Naive thymus-derived CD8-positive, alpha-beta T cell (primary cell): ENCODE measurements at places on chromosomes 7 and 10.
A peak's percentile ranks its signal among the peaks of the same experiment; 100 is the strongest.

- no peak for DNase-seq
Observed at GRCh38 chr7:6268907-6269306, 3.5 kb downstream of the CYTH3 start.

DNA sequence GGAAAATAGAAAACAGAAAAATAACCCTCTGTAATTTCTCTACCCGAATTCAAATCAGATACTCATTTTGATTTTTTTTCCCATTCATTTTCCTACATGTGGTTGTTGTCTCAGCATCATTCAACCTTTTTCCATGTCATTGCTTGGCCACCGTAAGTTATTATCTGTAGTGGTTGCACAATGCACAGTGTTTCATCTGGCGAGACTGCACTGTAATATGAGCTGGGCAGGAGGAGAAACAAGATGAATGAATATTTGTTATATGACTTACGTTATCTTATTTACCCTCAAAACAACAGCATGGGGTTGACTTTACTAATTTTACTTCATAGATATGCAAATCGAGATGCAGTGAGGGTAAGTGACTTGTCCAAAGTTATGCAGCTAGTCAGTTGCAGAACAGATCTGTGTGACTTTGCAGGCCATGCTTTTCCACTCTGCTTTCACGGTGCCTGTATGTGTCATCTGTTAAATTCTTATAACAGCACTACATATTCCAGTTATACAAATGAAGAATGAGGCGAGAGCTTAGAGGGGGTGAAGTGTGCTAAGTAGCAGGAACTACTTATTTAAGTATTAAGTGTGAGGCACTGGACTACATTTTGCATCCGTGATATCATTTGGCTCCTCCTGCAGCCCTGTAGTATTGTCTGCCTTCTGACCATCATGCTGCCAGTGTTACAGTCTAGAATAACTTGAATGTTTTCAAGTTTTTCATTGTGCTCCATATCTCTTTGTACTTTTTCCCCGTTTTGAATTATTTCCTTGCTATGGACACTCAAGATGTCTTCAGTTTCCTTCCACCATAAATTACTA, 56.7 kb downstream of the ZMYND11 start:
- no peak for DNase-seq

- DNase-seq = no peak
Observed at GRCh38 chr7:42456267-42456666, 219.3 kb upstream of the GLI3 start.

GRCh38 chr7:25486656-25487055, 258.4 kb upstream of the NPVF start:
- DNase-seq = no peak

DNA sequence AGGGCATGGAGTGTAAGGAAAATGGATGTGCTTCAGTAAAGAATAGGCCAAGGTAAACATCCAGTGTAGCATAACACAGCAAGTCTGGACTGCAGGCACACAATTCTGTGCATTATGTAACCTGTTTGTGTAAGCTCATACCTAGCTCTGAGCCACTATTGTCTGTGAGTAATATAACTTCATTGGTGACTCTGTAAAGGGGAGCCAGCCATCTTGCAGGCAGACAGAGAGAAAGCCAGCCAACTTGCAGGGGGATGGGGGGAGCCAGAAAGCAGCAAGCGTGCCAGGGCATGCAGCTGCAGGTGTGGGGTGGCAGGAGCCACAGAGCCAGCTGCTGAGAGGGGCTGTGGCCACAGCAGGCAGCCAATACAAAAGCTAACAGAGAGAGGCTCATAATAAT, 449.2 kb downstream of the IPMK start:
- DNase-seq = no peak

- no peak for DNase-seq
Observed at GRCh38 chr10:26334232-26334931, 103.8 kb upstream of the APBB1IP start.

GRCh38 chr10:21724020-21724589, 190.1 kb downstream of the MLLT10 start:
- DNase-seq = no peak

- no peak for DNase-seq
Observed at GRCh38 chr7:117873310-117874190, at the start of gene CTTNBP2. Gene CTTNBP2, minus strand, starts transcription at chr7:117873441. Its CDS starts 26 bp downstream, at chr7:117873415.

DNA sequence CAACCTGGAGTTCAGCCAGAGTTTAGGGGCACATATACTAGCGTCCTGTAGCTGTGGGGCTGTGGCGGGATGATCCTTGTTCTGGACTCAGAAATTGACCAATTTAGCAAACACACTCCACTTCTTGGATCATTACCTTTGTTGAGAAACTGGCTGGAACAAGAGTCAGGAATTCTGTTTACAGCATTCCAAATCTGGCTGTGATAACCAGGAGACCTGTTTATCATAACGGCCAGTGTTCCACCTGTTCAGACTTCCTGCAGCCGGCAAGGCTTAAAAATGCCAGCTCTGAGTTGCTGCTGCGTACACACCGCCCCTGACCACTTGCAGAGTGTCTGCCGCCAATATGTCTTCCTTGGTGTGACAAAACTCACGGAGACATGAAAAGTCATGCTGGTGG, 64.8 kb downstream of the ARMC3 start:
- no peak for DNase-seq

DNA sequence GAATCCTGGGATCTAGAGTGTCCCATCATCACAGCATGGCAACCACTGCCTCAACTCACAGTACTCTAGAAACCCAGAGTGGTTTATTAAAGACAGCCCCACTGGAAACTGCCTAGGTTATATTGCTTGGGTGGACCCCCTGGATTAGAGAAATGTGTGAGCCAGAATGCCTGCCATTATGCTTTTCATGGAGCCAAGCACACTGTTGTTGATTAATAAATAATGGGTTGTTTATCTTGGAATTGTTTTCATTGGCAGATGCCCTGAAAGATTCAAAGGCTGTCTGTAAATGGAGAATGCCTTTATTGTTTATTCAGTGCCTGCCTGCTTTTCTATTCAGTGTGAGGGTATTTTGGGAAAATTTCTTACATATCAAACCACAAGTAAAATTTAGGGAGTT, 52.1 kb downstream of the GNAI1 start:
- no peak for DNase-seq

DNA sequence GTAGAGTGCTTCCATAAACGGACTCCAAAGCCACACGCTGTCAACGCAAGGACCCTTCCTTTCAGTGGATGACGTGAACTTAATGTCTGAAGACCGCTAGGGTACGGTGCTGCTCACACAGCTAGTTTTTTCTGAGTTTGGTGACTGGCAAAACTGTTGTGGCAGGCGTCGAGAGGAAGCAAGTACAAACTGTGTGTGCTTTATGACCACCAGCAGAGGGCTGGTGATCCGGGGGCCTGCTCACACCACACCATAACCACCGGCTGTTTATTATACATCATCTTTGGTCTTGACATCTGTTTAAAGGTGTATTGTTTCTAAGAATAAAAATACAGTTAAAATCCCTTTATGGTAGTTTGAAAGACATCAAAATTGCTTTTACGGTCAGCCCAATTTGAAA, 37.1 kb upstream of the ATP6V0A4 start:
- no peak for DNase-seq

- DNase-seq = no peak
Observed at GRCh38 chr7:134129856-134130523, 2.9 kb downstream of the LRGUK start.

GRCh38 chr10:110539091-110539490, 28.4 kb upstream of the SMC3 start:
- DNase-seq = no peak

GRCh38 chr7:25906003-25906402, 246.0 kb upstream of the NFE2L3 start:
- no peak for DNase-seq

DNA sequence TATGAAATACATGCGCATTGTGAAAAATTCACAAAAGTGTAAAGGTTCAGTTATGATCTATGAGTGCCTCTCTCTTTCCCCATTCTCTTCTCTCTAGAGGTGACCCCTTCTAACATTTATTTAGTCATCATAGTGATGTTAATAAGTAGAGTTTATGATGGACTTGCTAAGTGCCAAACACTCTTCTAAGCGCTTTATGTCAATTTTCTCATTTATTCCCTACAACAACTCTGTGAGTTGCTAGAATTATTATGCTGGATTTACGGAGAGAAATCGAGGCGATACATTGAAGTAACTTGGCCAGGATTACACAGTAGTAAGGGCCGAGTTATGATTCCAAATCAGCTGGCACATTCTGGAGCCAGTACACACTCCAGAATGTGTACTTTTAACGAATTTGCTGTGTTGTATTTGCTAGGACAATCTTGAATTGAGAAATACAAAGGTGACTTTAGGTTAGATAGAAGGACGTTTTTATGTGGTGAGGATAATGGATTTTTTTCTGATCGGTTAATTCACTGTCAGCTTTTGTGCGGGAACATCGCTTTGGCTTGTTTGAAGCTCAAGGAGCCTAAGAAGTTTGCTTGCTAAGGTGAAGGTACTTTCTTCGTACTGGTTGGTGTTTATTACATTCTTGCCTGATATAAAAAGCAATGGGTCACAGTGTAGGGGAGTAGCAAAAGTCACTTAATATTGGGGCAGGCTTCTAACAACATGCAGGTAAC, 1.4 kb downstream of the ATRNL1 start:
- no peak for DNase-seq

DNA sequence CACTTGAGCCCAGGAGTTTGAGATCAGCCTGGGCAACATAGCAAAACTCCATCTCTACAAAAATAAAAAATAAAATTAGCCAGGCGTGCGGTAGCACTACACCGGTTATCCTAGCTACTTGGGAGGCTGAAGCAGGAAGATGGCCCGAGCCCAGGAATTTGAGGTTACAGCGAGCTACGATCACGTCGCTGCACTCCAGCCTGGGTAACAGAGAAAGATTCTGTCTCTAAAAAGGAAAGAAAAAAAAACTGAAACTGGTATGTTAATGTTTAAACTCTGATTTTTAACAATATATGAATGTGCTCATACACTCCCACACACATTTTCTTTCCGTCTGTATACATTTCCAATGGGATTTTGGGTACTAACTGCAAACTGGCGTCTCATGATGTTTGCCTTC, 140.6 kb upstream of the KMT2E start:
- no peak for DNase-seq

DNA sequence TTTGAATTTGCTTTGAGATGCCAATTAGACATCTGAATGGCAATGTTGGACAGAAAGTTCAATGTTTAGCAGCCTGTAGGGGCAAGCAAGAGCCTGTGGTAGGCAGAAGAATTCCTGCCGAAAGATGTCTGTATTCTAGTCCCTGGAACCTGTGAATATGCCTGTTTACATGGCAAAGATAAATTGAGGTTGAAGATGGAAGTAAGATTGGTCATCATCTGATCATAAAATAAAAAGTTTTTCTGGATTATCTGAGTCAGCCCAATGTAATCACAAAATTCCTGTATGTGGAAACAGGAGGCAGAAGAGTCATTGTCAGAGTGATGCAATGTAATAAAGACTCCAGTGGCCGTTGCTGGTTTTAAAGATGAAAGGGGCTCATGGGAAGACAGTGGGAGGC, 430.5 kb downstream of the MDFIC start:
- DNase-seq = no peak

GRCh38 chr7:33258491-33258951, 129.2 kb downstream of the BBS9 start:
- no peak for DNase-seq

GRCh38 chr7:111228437-111228836, 137.5 kb downstream of the LRRN3 start:
- no peak for DNase-seq

DNA sequence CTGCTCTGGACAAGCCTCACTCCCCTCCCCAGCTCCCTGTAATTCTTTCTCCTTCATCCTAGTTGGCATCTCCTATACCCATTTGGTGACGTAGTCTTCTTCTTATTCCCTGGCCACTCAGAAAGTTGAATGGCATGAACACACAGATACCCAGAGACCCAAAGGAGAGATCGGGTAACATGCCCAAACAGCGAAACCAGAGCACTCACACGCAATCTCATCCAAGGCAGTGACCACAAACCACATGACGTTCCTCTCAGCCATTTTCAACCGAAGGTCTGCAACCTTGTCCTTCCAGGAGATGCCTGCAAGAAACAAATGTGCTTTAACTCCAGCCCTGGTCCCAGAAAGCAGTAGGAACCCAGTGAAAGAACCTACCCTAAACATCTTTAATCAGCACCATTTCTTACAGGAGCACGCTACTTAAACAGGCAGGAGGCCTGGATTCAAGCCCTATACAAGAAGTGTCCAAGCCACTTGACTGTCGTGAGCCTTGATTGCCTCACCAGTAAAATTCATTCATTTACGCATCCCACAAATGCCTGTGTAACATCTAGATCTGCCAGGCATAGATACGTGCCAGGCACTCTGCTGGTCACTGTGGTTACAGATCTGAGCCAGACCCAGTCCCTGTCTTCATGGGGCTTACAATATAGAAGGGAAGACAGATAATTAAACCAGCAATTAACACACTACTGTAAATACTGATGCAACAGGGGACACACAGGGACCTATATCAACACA, 37.1 kb downstream of the XPNPEP1 start:
- no peak for DNase-seq

GRCh38 chr10:18005781-18006456, 54.2 kb downstream of the SLC39A12 start:
- DNase-seq = no peak

DNA sequence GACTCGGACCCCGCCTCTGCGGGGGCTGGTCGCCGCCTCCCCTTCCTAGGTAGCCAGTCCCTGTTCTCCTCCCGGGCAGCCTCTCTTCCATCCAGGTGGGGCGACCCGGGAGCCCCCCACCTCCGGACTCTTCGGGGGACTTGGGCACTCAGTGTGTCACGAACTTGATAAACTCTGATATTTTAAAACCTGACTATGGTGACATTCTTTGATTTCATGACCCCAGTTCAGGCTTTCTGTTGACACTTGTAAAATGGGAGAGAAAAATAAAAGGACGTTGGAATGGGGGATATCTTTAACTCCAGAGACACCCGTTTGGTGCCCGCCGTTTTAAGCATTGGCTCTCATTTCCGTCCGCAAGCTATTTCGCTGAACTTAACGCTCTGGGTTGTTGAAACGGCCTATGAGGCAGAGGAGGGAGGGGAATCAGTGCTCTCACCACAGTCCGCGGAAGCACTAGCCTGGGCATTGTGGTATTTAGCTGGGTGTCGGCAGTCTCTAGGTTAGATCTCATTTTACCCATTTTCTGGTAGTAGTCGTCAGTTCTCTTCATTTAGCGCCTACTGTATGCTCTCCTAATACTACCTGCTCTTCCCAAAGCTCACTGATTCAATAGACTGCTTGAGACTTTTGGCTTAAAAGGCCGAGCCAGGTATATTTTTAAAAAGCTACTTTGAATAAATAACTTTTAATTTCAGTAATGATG, 738 bp downstream of the VPS26A start:
- peak; percentile 45 for DNase-seq
